ENCODE measurements at places on chromosomes 2 and 18.

DNA sequence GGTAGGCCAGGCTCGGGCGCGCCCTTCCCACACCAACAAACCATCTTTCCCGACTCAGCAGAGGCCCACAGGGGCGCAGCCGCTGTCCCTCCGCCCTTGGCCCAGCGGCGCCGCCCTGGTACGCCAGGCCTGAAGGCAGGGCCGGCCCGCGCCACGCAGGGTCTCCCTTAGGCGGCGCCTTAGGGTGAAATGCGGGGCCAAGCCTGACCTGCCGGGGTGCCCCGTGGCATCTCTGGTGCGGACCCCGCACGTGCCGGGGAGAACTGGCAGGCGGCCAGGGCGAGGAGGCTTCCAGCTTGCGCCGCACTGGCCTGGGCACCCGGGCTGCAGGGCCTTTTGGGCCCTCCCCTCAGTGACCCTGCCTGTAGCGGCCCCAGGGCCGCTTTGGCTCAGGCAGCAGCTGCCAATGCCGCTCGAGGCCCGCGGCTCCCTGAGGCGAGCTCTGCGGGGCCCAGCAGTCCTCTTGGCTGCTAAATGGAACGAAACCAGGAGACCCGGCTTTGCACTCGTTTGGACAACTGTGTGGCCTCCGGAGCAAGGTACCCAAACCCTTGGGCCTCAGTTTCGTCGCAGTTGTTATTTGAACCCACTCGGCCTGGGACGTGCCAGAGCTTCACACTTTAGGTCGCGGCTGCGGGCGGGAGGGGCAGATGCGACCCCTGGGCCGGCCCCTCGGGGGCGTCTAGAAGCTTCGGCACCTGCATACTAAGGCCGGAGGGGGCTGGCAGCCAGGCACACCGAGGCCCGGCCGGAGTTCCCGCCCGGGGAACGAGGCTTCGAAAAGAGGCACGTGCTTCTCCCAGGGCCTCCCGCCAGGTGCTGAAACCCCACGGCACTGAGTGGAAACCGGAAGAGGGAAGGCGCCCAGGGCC, 8.5 kb downstream of the OTX1 start:
- DNase-seq, result no peak

GRCh38 chr2:107334306-107334705, 448.3 kb upstream of the ST6GAL2 start:
- DNase-seq, result no peak

GRCh38 chr18:50559752-50560680, at the start of gene MAPK4:
TSS of gene MAPK4 (plus strand) at chr18:50560087. CDS start at chr18:50663959, 103,872 bp downstream.
- DNase-seq, result no peak

GRCh38 chr18:26342646-26343045, 116.4 kb downstream of the TAF4B start:
- no peak for DNase-seq

DNA sequence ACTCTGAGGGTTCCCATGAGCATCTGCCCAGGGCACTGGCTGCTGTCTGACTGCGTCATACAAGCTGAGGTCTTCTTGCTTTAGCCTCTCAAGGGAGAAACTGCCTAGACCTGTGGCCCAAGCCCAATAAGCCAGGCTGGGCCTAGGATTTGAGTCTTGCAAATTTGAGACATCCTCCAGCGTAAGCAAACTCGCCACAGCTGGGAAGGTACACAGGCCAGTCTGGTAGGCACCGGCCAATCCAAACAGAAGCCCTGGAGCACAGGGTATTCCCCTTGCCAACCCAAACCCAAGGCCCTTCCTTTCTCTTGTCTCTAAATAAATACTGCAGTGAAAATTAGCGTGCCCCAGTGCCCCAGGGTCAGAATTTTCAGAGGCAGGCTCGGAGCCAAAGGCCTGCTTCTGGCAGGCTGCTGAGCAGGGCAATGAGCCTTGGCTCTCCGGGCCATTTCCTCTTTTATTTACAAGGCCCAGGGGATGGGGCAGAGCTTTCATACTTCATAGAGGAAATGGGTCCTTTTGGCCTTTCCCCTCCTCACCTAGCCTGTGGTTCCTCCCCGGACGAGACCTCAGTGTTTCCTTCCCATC, 33.3 kb downstream of the POLR1A start:
- DNase-seq, result no peak

GRCh38 chr2:95354925-95355324, 47.6 kb upstream of the FAHD2A start:
- DNase-seq, result no peak

DNA sequence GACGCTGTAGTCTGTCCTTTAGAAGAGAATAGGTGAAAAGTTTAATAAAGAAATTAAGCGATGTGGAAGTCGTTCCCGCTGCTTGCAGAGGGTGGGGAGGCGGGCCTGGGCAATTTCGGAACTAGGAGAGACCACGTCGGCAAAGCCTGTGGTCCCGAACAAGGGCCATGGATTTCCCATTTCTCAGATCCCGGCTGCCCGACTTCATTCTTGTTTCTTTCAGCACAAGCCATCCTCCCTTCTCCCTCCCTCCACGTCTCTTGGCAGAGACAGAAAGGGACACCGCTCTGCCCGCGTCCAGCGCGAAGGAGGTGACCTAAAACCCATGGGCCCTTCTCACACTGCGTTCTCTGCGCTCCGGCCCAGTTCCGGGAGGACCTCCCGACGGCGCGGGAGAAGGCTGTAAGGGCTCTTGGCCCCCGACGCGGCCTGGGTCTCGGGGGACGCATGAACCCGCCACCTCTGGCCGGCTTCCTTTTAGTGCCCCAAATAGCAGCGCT, 2.2 kb upstream of the BCL2L11 start:
- no peak for DNase-seq

GRCh38 chr2:221822416-221822815, 250.3 kb upstream of the EPHA4 start:
- no peak for DNase-seq

DNA sequence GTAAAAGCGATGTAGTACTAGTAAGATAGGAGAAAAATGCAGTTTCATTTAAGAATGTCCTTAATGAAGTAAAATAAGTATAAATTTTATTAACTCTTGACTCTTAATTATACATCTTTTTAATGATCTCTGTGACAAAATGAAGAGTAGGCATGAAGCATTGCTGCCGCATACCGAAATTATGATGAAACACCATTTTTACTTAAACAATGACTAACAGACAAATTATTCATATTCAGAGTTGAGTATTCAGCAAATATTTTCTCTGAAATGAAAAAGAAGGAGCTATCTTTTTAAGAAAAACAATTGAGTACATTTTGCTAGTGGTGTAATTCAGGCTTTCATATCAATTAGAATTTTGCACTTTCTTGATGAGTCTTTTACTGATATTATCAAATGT, 150.6 kb upstream of the DOCK10 start:
- no peak for DNase-seq

DNA sequence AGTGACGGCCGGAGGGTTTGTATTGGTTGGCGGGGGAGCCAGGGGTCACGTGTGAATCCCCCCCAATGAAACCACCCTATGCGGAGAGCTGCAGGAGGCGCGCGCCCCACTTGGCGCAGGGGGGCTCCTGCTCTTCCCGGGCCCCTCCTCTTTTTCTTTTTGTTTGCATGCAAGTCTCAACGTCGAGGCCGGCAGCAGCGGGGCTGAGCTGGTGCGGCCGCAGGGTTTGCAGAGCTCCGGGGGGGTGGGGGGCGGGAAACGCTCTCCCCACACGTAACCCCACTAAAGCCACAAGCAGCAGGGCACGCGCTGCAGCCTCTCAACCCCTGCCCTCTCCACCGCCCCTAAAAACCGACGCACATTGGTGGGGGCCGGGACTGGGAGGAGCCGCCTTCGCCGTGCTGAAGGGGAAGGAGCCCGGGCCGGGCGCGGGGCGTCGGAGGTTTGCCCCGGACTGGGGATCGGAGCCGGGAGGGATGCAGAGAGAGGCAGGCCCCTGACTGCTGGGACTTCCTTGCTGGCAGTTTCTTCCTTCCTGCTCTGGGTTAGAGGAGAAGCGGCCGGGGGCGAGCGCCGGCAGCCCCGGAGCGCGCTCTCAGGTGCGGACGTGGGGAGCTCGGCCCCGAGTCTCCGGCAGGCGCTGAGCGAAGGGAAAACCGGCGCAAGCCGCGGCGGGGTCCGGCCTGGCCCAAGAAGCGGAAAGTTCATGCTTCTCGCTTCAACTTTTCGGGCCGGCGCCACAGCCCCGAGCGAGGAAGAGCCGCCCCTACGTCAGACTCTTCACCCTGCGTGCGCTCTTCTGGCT, 864 bp downstream of the LBH start:
- no peak for DNase-seq

DNA sequence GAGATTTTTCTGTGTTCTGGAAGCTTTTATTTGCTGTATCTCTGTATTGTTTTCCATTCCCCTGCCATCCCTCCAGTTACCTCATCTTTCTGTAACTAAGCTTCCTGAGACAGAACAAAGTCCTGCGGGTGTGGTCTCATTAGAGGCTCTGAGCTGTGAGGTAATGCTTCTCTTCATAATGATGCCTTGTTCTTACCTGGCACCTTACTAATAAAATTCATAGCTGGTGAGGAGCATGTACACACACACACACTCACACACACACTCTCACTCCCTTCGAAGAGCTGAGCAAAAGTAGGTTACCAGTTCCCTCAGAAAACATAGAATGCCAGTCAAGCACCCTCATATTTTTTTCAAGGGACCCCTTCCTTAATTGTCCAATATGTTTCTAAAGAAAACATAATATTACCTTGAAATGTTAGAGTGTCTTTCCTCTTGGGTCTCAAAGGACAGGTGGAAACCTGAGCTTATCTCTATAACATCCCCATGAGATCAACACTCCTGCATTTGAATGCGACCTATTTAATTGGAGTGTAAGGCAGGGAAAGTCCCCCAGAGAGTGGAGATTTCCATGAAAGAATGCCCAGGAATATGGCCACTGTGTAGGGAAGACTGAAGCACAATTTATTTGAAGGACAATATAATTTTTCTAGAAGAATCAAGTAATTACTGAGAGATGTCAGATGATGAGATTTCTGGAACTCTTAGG, 161.6 kb upstream of the NCK2 start:
- DNase-seq, result no peak

GRCh38 chr2:61705625-61706024, 148.2 kb downstream of the FAM161A start:
- no peak for DNase-seq

DNA sequence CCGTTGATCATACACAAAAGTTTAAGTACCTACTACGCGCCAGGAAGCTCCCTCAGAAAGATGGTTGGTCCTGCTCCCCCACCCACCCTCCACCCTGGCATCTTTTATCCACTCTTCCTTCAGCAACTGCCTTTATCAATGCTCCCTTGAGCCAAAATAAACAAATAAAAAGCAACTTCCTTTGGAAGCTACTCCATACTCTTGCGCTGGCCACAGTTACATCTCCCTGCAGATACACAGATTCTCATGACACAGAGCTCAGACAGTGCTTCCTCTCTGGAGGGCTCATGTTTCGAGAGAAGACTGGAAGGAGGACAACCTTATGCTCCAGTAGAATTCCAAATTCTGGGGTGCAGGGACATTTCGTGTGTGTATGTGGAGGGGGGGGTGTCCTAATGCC, 3.8 kb upstream of the STEAP3 start:
- DNase-seq, result no peak

DNA sequence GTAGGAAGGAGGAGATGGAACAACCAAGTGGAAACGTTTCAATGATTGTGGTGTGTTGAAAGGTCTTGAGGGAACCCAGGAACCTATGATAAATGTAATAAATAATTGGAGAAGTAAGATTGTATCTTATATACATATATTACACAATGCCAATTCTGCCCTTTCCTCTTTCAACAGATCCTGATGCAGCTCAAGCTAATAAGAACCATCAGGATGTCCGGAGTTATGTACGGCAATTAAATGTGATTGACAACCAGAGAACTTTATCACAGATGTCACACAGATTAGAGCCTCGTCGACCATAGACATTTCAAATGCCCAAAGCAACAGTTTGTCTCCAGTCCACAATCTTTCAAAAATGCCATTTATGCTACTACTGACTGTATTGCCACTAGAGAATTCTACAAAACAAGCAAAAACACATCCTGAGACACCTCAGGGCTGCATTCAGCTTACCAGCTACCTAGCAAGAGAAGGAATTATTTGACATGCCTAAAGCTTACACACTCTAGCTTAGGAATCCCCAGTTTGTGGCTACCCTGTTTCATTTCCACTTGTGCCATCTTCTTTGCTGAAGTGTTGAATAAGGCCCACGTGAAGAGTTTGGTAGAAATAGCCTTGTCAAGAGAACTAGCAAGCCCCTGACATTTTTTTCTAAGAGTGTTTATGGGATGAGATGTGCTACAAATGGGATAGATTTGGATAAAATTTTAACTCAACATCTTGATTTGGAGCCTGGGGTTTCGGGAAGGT, 24.0 kb upstream of the MAP3K20 start:
- DNase-seq, result no peak

DNA sequence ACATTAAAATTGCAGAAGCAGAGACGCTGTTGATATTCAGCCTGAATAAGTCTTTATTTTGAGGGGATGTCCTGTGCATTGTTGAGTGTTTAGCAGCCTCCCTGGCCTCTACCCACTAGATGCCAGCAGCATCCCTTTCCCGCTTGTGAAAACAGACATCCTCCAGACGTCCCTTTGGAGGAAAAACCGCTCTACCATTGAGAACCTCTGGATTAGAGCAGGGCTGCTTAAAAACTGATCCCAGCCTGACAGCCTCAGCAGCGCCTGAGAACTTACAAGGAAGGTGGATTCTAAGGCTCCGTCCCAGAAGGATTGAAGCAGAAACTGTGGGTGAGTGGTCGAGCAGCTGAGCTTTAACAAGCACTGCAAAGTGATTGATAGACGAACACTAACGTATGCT, 349.7 kb downstream of the CYRIA start:
- no peak for DNase-seq

GRCh38 chr2:143263066-143263625, 133.9 kb downstream of the ARHGAP15 start:
- DNase-seq, result no peak

- DNase-seq, result no peak
Measured at GRCh38 chr18:8212896-8213780, 396.1 kb upstream of the RAB12 start.

DNA sequence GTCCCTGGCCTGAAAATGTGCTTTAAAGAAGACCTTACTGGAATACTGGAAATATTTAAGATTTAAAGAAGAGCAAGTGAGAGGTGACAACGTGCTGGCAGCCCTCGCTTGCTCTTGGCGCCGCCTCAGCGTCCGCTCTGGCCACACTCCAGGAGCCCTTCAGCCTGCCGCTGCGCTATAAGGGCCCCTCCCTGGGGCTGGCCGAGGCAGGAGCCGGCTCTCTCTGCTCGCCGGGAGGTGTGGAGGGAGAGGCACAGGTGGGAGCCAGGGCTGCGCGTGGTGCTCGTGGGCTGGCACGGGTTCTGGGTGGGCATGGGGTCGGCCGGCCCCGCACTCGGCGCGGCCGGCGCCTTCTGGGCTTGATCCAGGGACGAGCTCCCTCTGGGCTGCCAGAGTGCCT, 2.9 kb upstream of the COQ10B start:
- DNase-seq, result no peak
